ENCODE measurements at places on chromosomes 11 and 22.

DNA sequence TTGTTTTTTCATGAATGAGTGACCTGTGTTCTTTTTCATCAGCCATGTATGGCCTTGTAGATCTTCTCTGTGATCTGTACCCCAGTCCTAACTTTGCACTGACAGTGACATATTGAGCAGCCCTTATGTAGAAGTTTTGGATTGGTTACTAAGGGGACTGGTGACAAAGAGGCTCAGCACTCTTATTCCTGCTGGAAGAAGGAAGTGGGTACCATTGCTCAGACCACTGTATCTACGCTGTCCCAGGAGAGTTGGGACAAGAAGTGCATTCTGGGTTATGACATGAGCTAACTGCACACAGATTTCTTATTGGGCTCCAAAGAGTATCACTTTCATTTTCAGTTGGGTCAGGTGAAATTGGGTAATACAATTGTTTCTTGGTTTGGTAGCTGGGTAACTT, 107.8 kb upstream of the RASSF10 start:
- no peak for DNase-seq

GRCh38 chr11:76768088-76768908, 14.9 kb upstream of the TSKU start:
- DNase-seq, result no peak

GRCh38 chr11:2209900-2210321, 38.3 kb upstream of the TH start:
- DNase-seq, result no peak

DNA sequence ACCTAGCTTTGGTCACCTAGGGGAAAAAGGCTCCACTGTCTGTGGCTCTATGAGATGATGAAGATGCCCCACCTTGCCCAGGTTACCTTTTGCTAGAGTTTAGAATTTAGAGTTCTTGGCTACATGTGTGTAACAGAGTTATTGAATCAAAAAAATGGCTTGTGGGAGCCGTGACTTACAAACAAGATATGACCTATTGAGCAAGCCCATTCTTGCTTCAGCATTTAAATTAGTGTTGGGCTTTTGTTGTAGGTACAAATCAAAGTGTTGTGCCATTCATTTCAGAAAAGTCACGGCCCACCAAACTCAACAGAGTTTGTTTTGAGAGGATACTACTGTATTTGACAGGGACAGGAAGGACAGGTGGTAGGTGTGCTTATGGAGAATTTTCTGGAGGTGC, 768.8 kb downstream of the NTM start:
- DNase-seq, result no peak

- DNase-seq, result no peak
These were observed 10.9 kb downstream of the USP35 start for GRCh38 chr11:78199653-78200015.

DNA sequence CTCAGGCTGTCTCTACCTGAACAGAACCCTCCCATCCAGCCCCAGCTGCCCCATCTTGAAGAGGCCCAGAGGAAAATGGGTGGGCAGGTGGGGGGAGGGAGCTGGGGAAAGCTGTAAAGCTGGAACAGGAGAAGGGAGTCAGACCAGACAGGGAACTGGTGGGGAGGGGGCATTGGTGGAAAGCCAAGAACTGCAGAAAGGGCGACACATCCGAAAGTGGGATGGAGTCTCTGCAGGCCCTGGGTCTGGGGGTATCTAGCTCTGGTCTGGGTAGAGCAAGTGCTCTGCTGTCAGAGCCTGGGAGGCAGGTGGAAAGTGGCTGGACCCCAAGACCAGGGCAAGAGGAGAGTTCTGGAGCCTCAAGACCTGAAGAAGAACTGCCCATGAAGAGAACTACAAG, 7.7 kb downstream of the TMPRSS13 start:
- DNase-seq, result no peak

DNA sequence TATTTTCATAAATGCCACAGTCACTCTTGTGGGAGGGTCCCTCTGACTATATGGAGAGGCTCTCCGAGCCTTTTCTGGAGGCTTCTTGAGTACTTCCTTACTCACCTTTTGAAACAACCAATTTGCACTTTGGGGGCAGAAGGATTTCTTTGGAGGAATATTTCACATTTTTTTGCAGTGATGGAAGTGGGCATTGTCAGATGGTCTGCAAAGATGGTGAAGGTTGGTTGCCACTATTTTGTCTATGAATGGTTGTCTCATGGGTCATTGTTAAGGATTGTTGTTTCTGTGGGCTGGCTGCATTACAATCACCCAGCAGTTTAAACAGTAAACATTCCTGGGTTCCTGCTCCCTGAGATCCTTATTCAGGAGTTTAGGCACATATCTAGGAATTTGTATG, 388.2 kb downstream of the TMEM135 start:
- no peak for DNase-seq

GRCh38 chr11:66082946-66083698, 13.1 kb downstream of the PACS1 start:
- DNase-seq, result no peak

- no peak for DNase-seq
These were observed 759.8 kb upstream of the CNTN5 start for GRCh38 chr11:98260983-98261382.

DNA sequence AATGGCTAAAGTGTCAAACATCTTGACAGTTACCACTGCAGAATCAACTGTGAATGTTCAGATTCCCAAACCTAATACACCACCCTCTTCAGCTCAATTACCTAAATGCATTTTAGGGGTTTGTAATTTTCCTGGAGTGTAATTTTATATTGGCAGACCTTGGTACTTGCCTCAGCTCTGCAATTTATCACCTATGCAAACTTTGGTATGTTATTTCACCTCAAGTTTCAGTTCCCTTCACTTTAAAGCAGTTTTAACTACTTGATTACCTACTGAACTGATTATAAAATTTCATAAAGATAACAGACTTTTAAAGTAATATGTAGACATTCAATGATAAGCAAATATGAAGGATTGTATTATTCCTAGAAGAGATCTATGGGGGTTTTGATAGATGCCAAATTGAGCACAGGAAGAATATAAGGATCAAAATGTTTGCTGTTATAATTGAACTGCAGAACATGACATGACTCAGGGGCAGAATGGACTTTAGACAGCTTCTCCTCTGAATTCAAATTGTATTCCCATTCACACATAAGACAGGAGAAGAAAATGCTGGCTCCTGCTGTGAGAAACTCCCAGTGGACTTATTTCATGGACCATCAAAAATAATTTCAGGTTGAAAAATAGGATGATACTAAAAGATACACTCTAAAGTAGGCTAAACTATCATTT, 491.5 kb upstream of the LUZP2 start:
- DNase-seq, result no peak

- DNase-seq, result no peak
These were observed 22.5 kb downstream of the TRAF6 start for GRCh38 chr11:36487619-36488018.

DNA sequence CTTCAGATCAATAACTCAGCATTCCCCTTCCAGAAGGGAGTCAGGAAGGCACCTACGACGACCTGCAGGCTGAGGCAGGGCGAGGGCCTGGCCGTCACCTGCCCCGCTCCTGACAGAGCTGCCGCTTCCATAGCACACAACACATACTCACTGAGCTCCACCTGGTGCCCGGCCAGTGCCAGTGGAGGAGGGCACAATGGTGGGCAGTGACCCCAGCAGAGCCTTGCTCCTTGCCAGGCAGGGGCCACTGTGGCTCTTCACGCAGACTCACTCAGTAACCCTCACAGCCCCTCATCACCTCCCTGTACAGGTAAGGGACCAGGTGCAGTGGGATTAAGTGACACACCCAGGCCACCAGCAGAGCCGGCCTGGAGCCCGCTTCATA, 24.6 kb downstream of the LRFN4 start:
- DNase-seq, result no peak

- peak; percentile 99 for DNase-seq
These were observed at the start of gene TNKS1BP1 for GRCh38 chr11:57324886-57325734. Gene TNKS1BP1, minus strand, starts transcription at chr11:57324952. Its CDS starts 3,067 bp downstream, at chr11:57321885.

DNA sequence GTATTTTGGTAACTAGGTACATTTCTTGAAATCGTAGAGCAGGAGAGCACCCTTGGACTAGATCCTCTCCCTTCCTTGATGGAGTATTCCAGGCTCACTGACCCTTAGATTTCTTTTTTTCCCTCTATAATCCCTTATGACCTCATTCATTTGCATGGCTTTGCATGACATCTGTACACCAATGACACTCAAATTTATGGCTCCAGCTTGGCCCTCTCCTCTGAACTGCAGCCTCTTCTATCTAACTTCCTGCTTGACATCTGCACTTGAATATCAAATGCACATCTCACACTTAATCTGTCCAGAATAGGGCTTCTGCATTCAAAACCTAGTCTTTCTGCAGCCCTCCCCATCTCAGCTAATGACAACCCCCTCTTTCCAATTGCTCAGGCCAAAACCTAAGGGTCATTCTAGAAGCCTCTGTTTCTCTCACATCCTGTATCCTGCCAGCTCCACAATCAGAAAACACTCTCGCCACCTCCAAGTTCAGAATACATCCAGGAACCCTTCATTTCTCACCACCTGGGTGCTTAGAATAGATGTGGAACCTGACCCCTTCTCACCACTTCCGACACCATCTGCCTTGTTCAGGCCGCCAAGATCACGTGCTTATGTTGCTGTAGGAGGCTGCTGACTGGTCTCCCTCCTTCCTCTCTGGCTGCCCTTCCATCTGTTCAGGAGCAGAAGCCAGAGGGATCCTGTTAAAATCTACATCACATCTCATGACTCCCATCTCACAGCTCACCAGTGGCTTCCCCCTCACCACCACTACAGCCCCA, 138.9 kb upstream of the MTNR1B start:
- DNase-seq, result no peak

DNA sequence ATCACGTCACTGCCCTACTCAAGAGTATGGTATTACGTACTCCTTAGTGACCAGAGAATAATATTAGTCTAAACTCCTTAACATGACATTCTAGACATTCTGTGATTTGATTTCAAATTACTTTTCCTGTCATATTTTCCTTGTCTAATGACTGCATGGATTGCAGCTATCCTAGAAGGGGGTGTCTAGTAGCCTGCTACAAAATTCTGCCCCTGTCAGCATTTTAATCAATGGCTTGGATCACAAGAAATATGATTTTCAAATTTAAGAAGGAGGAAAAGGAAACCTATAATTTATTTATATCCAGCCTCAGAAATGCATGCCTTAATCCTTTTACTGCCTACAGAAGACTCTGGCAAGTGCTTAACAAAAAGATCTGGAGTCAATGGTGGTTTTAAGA, 216.8 kb downstream of the SWAP70 start:
- no peak for DNase-seq

All from ureter (tissue), 1 donor.